ENCODE measurements at places on chromosomes 1 and 21.

- no peak overlapping the region for H3K4me3 ChIP-seq
- DNase-seq, result no peak
- no peaks in the 10 kb centered on the region for H3K4me1 ChIP-seq
- no peak overlapping the region for H3K27ac ChIP-seq
Observed at GRCh38 chr1:95622609-95623008, 388.6 kb downstream of the RWDD3 start.

GRCh38 chr1:115727706-115728249 is 40.7 kb downstream of the CASQ2 start:
- peaks cover 33% of the 10 kb centered on the region for H3K27me3 ChIP-seq
- H3K36me3 ChIP-seq, result peaks cover 3% of the 10 kb centered on the region
- no peak for DNase-seq
- no peak overlapping the region for H3K27ac ChIP-seq

GRCh38 chr1:154954541-154954940 is 1.4 kb downstream of the PBXIP1 start:
- peak overlapping the region; percentile 100 for H3K27ac ChIP-seq
- H3K36me3 ChIP-seq, result peaks cover 12% of the 10 kb centered on the region
- H3K4me3 ChIP-seq, result peak overlapping the region; percentile 99

DNA sequence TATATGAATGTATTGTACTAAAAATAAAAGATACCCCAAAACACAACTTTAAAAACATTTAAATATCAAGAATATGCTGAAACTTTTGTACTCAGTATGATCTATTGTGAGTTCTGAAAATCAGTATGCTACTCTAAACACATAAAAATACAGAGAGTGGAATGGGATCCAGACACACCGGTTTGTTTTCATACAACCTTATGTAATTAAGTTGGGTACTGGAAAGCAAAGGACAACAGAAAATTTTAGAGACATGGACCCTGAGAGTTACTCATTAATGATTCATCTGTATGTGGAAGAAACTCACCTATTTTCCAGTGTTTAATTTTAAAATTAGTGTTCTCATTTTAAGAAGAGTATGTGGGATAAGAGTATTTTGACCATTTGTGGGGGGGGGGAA is 927 bp upstream of the CFHR3 start:
- H3K4me3 ChIP-seq, result no peak overlapping the region
- H3K27ac ChIP-seq, result no peak overlapping the region
- H3K4me1 ChIP-seq, result no peaks in the 10 kb centered on the region
- no peaks in the 10 kb centered on the region for H3K27me3 ChIP-seq

DNA sequence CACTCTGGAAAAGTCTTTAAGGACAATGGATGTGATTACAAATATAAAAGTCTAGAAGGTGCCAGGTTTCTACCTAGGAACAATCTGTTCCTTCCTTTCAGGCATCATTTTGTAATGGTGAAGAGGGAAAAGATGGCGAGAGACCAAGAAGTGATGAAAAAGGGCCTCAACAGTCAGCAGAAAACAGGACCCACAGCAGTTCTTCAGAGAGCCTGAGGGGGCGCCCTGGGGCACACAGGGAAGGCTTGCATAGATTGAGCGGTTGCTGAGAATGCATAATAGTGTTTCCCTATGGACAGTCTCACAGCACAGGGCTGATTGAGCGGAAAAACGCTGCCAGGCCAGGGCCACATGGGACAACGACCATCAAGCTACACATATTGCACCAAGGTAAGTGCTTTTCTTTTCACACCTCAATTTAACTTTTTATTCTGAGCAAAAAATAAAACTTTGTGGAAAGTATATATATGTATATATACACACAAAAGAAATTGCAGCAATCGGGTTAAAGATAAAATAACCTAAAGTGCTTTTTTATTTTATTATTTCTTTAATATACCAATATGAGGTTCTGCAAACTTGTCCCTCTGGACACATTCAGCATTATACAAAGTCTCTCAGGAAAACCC is 3.1 kb upstream of the YRDC start:
- no peaks in the 10 kb centered on the region for H3K27me3 ChIP-seq
- DNase-seq, result peak; percentile 48
